ENCODE measurements at places on chromosomes 1 and 21. TPM values are rescaled to one million over a fixed set of nuclear protein-coding genes. Genes with fewer than 3 reads are reported as not detected.

GSTM3 gene
- 220 TPM for total RNA-seq

C8A gene
- total RNA-seq: not detected

ARHGEF11 gene
- total RNA-seq: 34.9 TPM

OLFML3 gene
- total RNA-seq: 191 TPM

GJA4 gene
- 0.18 TPM for total RNA-seq

PTPN14 gene
- total RNA-seq: 24.6 TPM

HMCN1 gene
- total RNA-seq: 15.4 TPM

CD5L gene
- total RNA-seq: not detected

VTCN1 gene
- total RNA-seq: not detected

PRAMEF12 gene
- not detected for total RNA-seq

All from smooth muscle cell of bladder (primary cell).